Vagina (tissue), 2 donors: ENCODE measurements at places on chromosomes 7 and 10.

DNA sequence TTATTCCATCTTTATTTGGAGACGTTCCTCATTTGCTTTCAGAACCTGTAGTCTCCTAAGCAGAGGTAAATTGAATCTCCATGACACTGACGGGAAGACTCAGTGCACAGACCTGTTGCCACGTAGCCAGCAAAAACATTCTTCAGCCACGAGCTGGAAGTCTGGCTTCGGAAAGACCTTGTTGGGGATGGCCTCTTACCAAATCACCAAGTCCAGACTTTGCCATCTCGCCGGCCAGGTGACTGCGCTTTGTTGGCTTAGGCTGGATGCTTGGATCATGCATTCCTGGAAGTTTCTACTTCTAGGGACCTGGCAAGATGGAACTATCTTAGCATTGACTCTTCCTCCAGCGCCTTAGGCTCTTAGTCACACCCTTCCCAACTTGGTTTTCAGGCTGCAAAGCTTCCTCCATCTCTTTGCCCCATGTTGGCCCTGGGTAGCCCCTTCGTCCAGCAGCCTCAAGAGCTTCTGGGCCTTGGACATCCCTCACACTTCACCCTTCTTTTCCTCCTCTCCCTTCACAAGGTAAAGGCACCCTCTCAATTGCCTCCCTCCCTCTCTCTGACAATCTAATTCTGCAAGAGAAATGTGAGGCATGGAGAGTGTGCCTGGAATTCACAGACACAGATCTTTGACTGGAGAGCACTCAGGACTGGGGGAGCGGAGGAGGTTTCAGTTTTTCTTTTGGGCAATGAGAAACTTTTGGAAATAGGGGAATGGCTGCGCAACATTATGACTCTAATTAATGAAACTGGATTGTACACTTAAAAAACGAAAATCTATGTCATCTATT, 451.9 kb upstream of the MKI67 start:
- H3K27ac ChIP-seq = no peak overlapping the region
- H3K4me1 ChIP-seq = no peaks in the 10 kb centered on the region
- no peaks in the 10 kb centered on the region for H3K36me3 ChIP-seq
- DNase-seq = no peak
- no peaks in the 10 kb centered on the region for H3K27me3 ChIP-seq
- no peak overlapping the region for H3K4me3 ChIP-seq

- no peak overlapping the region for H3K4me3 ChIP-seq
- no peaks in the 10 kb centered on the region for H3K36me3 ChIP-seq
- no peak overlapping the region for H3K27ac ChIP-seq
- no peak for DNase-seq
Observed at GRCh38 chr7:37671876-37672275, 11.7 kb upstream of the GPR141 start.

GRCh38 chr7:123538189-123538714, 3.9 kb upstream of the IQUB start:
- H3K27me3 ChIP-seq = no peaks in the 10 kb centered on the region
- no peak overlapping the region for H3K4me3 ChIP-seq

- H3K27me3 ChIP-seq = no peaks in the 10 kb centered on the region
- H3K27ac ChIP-seq = no peak overlapping the region
- DNase-seq = no peak
- H3K4me3 ChIP-seq = no peak overlapping the region
Observed at GRCh38 chr7:23449941-23450340, 20.4 kb downstream of the IGF2BP3 start.

DNA sequence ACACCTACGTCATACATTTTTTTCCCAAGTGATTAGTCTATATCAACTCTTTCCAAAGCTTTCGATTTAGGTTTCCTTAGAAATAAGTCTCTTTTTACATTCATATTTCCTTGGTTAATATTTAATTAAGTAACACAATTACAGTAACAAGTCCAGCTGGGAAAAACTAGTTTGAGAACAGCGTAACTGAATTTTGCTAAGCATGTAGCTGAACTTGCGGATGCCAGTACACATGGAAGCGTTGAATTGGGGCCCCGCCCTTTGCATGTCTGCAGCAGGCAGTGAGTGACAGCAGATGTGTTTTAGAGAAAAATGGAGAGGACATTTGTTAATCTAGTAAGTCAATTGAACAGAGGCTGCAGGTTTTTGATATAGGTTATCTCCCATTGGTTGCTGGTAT, 72.5 kb downstream of the TAF3 start:
- no peak overlapping the region for H3K4me3 ChIP-seq
- no peaks in the 10 kb centered on the region for H3K36me3 ChIP-seq
- no peak for DNase-seq
- no peak overlapping the region for H3K27ac ChIP-seq
- no peaks in the 10 kb centered on the region for H3K27me3 ChIP-seq

GRCh38 chr7:30563326-30563942, 31.2 kb upstream of the GARS1 start:
- no peak overlapping the region for H3K4me3 ChIP-seq
- peaks cover 17% of the 10 kb centered on the region for H3K36me3 ChIP-seq
- no peak for DNase-seq
- peaks cover 11% of the 10 kb centered on the region for H3K4me1 ChIP-seq
- H3K27ac ChIP-seq = no peak overlapping the region

DNA sequence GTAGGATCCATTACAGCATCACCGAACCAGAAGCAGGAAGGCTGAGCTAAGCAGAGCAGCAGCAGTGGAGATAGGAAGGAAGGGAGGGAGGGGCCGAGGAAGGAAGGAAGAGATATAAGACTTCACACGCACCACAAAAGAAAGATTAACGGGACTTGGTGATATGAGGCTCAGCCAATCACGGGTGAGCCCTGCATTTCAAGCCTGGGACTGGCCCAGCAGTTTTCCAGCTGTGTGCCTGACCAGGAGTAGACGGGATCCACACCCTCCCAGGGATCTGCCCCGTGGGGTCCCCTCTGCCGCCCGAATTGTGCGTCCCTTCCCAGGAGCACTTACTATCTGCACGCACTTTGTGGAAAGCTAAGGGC, 16.2 kb downstream of the ATG9B start:
- H3K27me3 ChIP-seq = no peaks in the 10 kb centered on the region
- DNase-seq = no peak
- H3K36me3 ChIP-seq = no peaks in the 10 kb centered on the region
- H3K27ac ChIP-seq = no peak overlapping the region
- no peak overlapping the region for H3K4me3 ChIP-seq

GRCh38 chr7:12826079-12826478, 138.6 kb downstream of the ARL4A start:
- no peaks in the 10 kb centered on the region for H3K36me3 ChIP-seq
- no peaks in the 10 kb centered on the region for H3K4me1 ChIP-seq
- no peak overlapping the region for H3K27ac ChIP-seq
- DNase-seq = no peak
- no peaks in the 10 kb centered on the region for H3K27me3 ChIP-seq

- H3K27me3 ChIP-seq = no peaks in the 10 kb centered on the region
- H3K27ac ChIP-seq = peak overlapping the region; percentile 86
- H3K4me3 ChIP-seq = no peak overlapping the region
- no peak for DNase-seq
- peaks cover 16% of the 10 kb centered on the region for H3K36me3 ChIP-seq
Observed at GRCh38 chr10:62079885-62080559, 178.5 kb downstream of the ARID5B start.

GRCh38 chr10:20075713-20076112, 259.5 kb downstream of the PLXDC2 start:
- H3K4me1 ChIP-seq = no peaks in the 10 kb centered on the region
- no peaks in the 10 kb centered on the region for H3K27me3 ChIP-seq

DNA sequence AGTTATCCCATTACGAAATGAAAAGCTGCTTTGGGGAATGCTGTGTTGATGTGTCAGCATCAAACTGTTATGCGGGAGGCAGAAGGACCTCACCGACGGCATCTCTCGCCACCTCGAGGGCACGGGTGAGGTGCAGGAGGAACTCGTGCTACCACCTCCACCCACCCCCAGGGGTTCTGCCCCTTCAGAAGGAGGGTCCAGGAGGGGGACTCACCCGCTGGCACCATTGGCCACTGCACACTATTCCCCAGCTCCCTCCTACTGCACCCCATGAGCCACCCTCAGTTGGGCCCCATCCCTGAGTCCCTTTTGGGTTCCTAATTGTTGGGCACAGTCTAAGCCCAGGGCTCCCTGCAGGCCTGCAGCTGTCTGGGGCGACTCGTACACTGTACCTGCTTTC, 236.6 kb downstream of the PTPRN2 start:
- DNase-seq = peak; percentile 91
- H3K4me3 ChIP-seq = no peak overlapping the region
- no peaks in the 10 kb centered on the region for H3K4me1 ChIP-seq
- no peaks in the 10 kb centered on the region for H3K36me3 ChIP-seq

GRCh38 chr7:40990841-40991240, 712.0 kb downstream of the INHBA start:
- H3K36me3 ChIP-seq = no peaks in the 10 kb centered on the region
- H3K27me3 ChIP-seq = no peaks in the 10 kb centered on the region
- no peak overlapping the region for H3K4me3 ChIP-seq
- H3K27ac ChIP-seq = no peak overlapping the region

GRCh38 chr10:98920807-98921206, 314.8 kb downstream of the HPSE2 start:
- no peaks in the 10 kb centered on the region for H3K36me3 ChIP-seq
- no peak for DNase-seq
- peak overlapping the region; percentile 45 for H3K27ac ChIP-seq
- H3K4me3 ChIP-seq = no peak overlapping the region
- no peaks in the 10 kb centered on the region for H3K27me3 ChIP-seq

- H3K27ac ChIP-seq = no peak overlapping the region
- no peak for DNase-seq
- no peaks in the 10 kb centered on the region for H3K36me3 ChIP-seq
- H3K4me1 ChIP-seq = peaks cover 38% of the 10 kb centered on the region
- no peak overlapping the region for H3K4me3 ChIP-seq
- no peaks in the 10 kb centered on the region for H3K27me3 ChIP-seq
Observed at GRCh38 chr7:155647302-155647701, 2.8 kb downstream of the RBM33 start.

GRCh38 chr7:122316467-122317388, 12.2 kb upstream of the FEZF1 start:
- H3K4me3 ChIP-seq = peak overlapping the region; percentile 10
- H3K27me3 ChIP-seq = no peaks in the 10 kb centered on the region
- H3K36me3 ChIP-seq = no peaks in the 10 kb centered on the region

DNA sequence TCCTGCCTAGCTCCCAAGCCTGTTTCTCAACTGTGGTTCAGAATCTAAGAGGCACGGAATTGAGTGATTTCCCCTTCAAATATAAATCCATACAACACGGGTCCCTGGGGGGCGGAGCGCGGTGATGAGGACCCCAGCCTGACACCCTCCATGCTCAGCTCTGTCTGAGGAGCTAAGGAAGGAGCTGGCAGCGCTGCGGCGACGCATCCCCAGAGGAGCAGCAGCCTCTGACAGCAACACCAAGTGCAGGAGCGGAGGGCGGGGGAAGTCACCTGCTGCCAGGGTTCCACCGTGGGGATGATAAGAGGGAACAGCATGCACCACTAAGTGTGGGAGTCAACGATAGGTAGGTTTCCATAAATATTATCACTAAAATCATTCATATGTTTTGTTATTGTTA, 72.6 kb upstream of the VWC2 start:
- H3K27me3 ChIP-seq = no peaks in the 10 kb centered on the region
- H3K36me3 ChIP-seq = no peaks in the 10 kb centered on the region
- no peak for DNase-seq
- H3K27ac ChIP-seq = no peak overlapping the region
- no peaks in the 10 kb centered on the region for H3K4me1 ChIP-seq

DNA sequence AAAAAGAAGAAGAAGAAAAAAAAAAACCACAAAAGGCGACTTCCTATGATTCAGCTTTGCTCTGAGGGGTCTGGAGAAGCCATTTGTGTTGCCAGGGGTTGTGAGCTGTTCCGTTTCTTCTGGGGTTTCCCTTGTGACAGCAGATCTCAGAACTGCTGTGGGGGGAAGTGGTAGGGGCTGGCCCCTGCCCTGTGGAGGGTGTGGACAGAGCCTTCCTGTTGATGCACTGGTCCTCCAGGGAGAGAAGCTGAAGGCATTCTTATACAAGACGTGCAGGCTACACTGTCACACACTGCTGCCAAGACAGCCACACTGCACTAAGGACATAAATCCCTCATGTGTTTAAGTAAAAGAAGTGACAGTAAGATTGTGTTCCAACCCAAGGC, 17.3 kb upstream of the CSGALNACT2 start:
- H3K4me1 ChIP-seq = peaks cover 4% of the 10 kb centered on the region
- no peaks in the 10 kb centered on the region for H3K36me3 ChIP-seq

DNA sequence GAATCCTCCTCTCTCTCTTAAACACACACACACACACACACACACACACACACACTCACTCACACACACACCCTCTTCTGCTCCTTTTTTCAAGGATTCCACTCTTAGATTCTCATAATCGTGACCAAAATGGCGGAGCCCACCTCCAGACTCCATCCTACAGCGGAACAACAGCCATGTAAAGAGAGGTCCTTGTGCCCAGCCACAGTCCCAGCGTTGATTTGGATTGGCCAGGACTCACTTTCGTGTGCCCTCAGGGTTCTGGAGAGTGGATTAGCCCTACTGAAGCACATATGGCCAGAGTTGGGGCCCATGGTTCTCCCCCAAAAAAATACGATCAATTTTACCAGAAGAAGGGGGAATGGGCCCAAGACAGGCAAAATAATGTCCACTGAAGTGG, 90.2 kb upstream of the SMNDC1 start:
- H3K4me3 ChIP-seq = no peak overlapping the region
- no peaks in the 10 kb centered on the region for H3K36me3 ChIP-seq
- H3K27ac ChIP-seq = peak overlapping the region; percentile 44
- no peak for DNase-seq
- peaks cover 56% of the 10 kb centered on the region for H3K4me1 ChIP-seq

- peak overlapping the region; percentile 29 for H3K4me3 ChIP-seq
- H3K27ac ChIP-seq = peak overlapping the region; percentile 82
- no peaks in the 10 kb centered on the region for H3K27me3 ChIP-seq
- H3K36me3 ChIP-seq = no peaks in the 10 kb centered on the region
Observed at GRCh38 chr10:31808258-31809218, 120.1 kb downstream of the ARHGAP12 start.

- no peak overlapping the region for H3K4me3 ChIP-seq
- peaks cover 51% of the 10 kb centered on the region for H3K4me1 ChIP-seq
- H3K27ac ChIP-seq = peak overlapping the region; percentile 60
- H3K36me3 ChIP-seq = no peaks in the 10 kb centered on the region
Observed at GRCh38 chr10:61971003-61971325, 69.5 kb downstream of the ARID5B start.

- no peaks in the 10 kb centered on the region for H3K36me3 ChIP-seq
- H3K27ac ChIP-seq = no peak overlapping the region
- no peaks in the 10 kb centered on the region for H3K27me3 ChIP-seq
- no peak for DNase-seq
Observed at GRCh38 chr10:12534824-12535223, 185.5 kb downstream of the CAMK1D start.

DNA sequence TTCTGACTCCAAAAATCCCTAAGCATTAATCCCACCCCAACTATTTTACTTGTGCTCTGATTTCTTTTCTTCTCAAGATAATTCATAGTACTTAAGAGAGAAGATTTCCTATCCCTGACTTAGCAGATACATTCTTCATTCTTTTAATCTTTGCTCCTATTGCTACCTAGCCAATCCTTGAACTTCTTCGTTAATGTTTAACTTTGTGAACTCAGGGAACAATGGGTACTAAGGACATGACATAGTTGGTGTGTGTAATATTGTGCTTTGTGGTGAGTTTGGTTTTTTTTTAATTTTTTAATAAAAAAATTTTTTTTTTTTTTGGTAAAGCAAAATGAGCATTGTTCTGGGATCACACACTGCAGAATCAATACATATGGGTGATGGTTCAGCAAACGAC, 166.2 kb downstream of the CHCHD3 start:
- H3K4me1 ChIP-seq = no peaks in the 10 kb centered on the region
- DNase-seq = no peak

- DNase-seq = no peak
- H3K36me3 ChIP-seq = no peaks in the 10 kb centered on the region
- no peak overlapping the region for H3K27ac ChIP-seq
- no peak overlapping the region for H3K4me3 ChIP-seq
Observed at GRCh38 chr10:117568334-117568733, 25.8 kb downstream of the EMX2 start.

GRCh38 chr10:32379950-32380551, 33.1 kb upstream of the EPC1 start:
- no peaks in the 10 kb centered on the region for H3K36me3 ChIP-seq
- H3K4me1 ChIP-seq = peaks cover 6% of the 10 kb centered on the region
- no peak overlapping the region for H3K4me3 ChIP-seq
